ENCODE measurements at places on chromosomes 6 and 20.

- DNase-seq, result no peak
Observed at GRCh38 chr20:9040863-9041524, 27.9 kb upstream of the PLCB4 start.

DNA sequence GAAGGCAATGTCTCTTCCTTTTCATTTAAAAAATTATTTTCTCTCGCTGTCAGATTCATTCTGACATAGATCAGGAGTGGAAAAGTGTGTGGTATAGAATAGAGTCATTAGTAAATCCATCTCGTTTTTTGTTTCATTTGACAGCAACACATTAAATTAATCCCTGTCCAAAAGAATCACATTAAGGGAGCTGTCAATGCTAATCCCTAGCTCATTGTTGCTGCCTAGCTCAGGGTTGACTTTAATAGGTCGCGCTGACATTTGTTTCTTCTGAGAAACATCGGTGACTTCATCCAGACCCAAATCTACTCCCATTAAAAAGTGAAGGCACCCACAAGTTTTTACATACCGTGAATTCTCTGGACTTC, 25.4 kb upstream of the MAP3K7 start:
- DNase-seq, result no peak

DNA sequence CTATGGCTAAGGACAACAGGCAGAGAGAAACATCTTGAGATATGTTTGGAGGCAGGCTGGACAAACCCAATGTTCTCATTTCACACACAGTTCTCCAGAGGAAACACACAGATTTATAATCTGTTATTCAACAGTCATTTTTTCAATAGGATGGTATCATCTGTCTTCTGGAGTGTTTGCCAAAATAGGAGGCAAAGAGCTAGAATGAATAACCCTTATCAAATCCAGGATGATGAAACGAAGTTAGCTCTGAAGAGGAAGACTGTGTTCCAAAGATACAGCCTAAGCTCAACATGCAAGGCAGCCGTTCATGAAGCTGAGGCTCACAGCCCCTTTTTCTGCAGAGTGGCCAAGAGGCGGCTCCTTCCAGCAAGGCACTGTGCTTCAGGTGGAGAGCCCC, 70.8 kb downstream of the PPP1R3G start:
- DNase-seq, result no peak

DNA sequence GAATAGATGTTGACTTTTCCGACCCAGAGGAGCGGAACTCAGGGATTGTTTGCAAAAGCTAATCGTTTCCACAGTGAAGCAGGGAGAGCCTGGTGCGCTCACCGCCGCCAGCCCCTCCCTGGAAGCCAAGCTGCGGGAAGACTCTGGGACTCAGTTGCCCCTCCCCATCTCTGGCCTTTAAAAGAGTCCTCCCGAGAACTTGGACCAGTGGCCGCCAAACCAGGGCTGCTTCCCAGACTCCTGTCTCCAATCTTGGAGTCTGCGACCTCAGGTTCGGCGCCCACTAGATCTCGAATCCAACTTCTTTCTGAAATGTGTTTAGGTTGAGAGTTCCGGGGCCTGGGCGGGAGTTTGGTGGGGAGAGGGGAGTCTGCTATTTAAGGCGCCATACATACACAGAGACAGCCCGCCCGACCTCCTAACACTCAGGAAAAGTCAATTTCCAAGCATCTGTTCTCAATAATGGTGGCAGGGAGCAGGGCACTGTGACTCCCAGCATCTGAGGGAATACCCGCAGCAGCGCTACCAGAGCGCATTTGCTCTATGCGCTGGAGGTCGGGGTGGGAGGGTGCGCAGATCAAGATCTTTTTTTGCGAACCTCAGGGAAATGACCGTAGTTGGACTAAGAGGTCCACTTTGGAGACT, 800 bp upstream of the GRIK2 start:
- DNase-seq, result no peak

DNA sequence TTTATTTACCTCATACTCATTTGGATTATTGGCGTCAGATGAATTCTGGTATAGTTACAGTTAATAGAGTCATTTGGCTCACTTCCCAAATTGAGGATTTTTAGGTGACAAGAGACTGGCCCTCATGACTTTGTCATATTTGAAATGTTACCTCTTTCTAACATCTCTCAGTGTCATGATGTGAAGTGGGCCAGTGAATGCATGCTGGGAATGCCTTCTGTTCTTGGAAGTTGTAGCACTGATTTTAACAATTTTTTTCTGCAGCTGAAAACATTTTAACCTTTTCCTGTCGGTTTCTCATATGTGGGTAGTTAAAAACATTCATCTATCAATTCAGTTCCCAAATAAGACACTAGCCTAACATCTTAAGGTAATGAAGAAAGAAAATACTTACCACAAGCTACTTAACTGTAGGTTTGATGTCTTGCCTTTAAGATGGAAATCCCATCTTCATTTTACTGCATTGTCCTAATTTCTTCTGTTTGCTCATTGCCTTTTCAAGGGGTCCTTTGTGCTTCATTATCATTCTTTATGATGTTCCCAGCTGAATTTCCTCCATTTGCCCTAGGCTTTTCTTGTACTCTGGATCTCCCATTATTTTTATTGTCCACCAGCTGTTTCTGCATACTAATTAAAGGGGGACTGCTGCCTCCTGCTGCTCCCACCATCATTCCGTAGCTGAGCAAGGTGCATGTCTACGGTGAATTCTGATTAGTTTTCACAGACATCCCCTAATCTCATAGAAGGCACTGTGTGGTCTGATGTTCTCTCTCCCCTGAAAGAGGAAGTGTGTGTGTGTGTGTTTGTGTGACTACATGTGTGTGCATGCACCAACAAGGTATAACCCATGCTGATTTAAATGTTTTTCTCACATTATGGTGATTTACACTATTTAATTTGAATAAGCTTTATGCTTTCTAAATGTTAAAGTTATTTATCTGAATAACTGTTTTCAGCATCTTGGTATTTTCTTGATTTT, 109.5 kb downstream of the B3GAT2 start:
- DNase-seq, result no peak

GRCh38 chr20:6956574-6956973, 189.1 kb downstream of the BMP2 start:
- no peak for DNase-seq

- DNase-seq, result no peak
Observed at GRCh38 chr6:94005835-94006234, 586.5 kb upstream of the EPHA7 start.

DNA sequence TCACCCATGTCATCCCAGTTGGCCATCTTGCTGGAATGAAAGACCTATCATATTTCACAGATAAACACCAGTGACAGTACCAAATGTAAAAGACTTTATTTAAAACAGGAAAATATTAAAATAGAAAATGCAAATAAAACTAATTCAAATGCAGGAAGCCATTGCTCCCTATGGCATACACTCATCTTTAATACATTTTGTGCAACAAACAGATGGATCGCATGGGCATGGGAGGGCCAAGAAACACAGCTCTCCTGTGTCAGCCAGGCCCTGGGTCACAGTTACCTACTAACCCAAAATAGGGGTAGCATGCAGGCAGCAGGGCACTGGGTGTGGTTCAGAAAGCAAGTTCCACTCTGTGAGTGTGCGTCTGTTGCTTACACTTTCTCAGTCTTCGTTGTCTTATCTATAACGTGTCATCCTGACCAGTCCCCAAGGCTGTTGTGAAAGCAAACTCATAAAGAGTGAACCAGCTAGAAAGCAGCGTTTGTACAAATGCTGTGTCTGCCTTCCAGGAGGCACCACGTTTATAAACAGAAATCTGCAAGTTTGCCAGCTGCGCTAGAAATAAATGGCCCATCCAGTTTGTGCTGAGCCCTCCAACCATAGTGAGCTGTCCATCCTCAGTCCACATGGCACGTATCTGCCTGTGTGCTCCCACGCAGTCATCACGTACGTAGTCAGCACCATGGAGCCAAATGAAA, 180.5 kb downstream of the SYNDIG1 start:
- DNase-seq, result no peak

- DNase-seq, result no peak
Observed at GRCh38 chr6:34672657-34673043, 23.9 kb downstream of the ILRUN start.

GRCh38 chr20:56601166-56601565, 27.9 kb upstream of the TFAP2C start:
- no peak for DNase-seq

- DNase-seq, result no peak
Observed at GRCh38 chr6:162942866-162943265, 215.1 kb downstream of the PACRG start.

DNA sequence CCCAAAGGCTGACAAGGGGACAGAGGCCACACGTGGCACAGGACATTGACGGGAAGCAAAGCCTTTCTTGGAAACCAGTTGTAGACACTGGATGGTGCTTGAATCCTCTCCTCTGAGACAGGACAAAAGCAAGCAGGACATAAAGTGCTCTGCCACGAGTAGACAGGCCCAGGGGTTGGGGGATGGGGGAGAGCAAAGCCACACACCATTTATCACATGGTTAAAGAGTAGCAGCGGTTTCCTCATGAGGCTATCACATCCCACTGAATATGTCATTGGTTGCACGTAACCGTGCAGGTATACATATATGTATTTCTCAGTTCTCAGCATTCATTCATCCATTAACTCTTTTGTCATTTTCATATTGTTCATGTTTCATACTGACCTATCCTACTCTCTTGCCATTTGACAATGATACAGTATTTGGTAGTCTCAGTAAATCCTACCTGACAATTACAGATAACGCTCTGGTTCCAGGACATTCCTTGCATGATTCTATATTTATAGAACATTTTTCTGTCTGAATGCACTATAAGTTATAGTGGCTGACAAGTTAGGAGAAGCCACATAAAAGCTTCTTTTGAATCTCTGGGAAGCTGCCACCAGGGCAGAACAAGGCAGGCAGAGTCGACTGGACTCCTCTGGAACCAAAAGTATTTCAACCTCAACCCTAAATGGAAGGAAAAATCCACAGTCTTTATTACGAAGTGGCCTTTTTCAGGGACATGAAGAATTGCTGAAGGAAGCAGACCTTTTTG, 23.5 kb downstream of the METTL24 start:
- DNase-seq, result no peak

DNA sequence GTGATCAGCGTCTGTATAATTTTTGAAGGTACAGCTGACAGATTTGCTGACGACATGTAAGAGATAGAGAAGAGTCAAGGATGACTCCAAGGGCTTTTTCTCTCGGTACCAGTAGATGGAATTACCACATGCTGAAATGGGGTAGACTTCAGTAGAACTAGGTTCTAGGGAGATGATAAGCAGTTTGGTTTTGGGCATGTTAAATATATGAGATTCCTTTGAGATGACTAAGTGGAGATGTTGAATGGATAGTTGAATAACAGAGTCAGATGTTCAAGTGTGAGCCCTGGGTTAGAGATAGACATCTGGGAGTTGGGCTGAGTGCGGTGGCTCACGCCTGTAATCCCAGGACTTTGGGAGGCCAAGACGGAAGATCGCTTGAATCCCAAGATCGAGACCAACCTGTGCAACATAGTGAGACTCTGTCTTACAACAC, 50.0 kb downstream of the PHF20 start:
- no peak for DNase-seq

- no peak for DNase-seq
Observed at GRCh38 chr6:41689171-41690008, 46.0 kb downstream of the TFEB start.

- no peak for DNase-seq
Observed at GRCh38 chr6:156174031-156174890, 602.9 kb upstream of the ARID1B start.

DNA sequence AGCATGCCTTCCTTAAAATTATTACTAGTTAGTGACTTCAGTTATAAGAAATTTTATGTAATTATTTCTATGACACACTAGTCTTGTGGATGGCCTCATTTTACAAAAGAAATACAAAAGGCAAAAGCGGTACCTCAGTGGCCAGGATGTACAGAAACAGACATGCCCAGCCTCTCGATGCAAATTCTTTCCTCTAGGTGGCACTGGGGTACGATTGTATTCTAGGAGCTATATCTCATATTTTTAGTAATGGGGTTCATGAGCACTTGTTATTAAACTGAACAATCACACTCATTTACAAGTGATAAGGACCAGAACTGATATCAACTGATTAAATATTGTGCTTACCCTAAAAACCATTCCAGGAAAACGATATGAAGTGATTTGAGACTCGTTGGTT, 59.8 kb downstream of the SOD2 start:
- no peak for DNase-seq

- DNase-seq, result no peak
Observed at GRCh38 chr20:44020406-44021148, 105.9 kb downstream of the TOX2 start.

- no peak for DNase-seq
Observed at GRCh38 chr20:56860413-56860812, 231.3 kb downstream of the TFAP2C start.

GRCh38 chr6:40383348-40384115, 203.6 kb downstream of the LRFN2 start:
- no peak for DNase-seq

DNA sequence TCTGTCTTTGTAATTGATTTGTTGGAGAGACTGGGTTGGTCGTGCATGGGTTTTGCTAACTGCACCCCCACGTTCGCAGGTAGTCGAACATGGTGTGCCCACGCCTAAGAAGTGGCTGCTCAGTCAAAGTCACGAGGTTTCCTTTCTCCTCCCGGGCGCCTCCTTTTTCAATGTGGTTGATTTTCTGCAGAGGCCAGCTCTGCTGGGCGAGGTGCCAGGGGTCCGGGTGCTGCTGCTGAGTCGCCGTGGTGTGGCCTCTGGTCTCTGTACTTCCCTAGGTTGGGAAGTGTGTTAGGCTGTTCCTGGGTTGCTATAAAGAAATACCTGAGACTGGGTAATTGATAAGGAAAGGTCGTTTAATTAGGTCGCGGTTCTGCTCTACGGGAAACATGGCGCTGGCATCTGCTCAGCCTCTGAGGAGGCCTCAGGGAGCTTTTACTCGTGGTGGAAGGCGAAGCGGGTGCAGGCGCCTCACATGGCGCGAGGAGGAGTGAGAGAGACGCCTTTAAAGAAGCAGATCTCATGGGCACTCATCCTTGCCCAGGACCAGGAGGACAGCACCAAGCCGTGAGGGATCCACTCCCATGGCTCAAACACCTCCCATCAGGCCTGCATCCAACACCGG, 14.1 kb downstream of the OSBPL2 start:
- DNase-seq, result no peak

GRCh38 chr6:88983532-88983931, 20.1 kb upstream of the RNGTT start:
- no peak for DNase-seq

- no peak for DNase-seq
Observed at GRCh38 chr6:121105461-121105860, 228.8 kb downstream of the TBC1D32 start.

GRCh38 chr6:87171938-87172633, 16.7 kb downstream of the ZNF292 start:
- DNase-seq, result no peak

All from hypothalamus (tissue), 51 donors.